ENCODE measurements at places on chromosomes 2 and 18.

DNA sequence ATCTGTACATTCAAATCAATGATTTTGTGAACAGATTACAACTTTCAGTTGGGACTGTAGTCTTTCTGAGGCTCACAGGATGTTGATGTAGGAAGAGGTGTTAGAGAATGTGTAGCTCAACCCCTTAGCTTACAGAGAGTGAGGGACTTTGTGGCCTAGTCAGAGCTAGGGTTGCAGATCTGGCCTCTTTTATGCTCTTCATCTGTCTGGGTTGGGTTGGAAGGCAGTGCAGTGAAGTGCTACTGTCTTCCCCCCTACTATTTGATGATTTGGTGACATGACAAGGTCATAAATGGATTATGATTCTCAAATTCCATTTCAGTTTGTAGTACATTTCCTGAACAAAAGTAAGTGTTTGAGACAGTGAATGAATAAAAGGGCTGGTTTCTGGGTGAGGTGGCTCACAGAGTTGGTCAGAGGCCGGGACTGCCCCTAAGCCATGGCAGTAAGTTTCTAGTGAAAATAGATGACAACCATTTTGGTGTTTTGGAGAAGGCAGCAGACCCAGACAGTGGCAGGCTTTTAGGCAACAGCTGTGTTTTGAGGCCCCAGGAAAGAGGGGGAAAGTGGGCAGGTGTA is 21.6 kb downstream of the MAP4K4 start:
- no peak for DNase-seq

- no peak for DNase-seq
Measured at GRCh38 chr2:11102956-11103860, 52.1 kb upstream of the SLC66A3 start.

DNA sequence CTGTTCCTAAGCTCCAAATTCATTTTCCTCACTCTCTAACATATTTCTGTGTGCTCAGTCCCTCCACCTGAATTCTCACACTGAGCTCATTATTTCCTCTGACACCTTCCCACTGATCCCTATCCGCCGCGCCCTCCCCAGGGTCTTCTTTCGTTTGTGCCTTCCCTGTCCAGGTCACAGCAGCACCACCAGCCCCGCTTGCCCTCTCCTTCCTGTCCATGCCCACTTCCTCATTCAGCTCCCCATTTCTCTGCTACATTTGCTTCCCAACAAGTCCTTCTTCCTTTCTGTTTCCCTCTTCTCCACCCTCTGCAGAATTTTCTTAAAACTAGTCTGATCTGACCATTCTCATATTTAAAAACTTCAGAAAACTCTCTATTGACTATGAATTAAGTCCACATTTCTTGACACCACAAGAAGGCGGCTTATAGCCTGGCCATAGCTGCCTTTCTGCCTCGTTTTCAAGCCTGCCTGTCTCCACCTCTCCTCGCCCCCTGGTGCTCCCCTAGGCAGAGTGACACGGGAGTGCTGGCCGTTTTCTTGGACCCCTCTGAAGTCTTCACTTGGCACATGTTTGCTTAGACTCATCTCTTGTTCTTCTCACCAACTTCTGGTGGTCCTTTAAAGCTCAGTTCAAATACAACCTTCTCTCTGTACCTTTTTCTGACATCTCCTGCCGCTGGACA is 138.7 kb upstream of the BOD1L2 start:
- DNase-seq, result no peak

- no peak for DNase-seq
Measured at GRCh38 chr2:139478165-139478914, 698.1 kb upstream of the NXPH2 start.

DNA sequence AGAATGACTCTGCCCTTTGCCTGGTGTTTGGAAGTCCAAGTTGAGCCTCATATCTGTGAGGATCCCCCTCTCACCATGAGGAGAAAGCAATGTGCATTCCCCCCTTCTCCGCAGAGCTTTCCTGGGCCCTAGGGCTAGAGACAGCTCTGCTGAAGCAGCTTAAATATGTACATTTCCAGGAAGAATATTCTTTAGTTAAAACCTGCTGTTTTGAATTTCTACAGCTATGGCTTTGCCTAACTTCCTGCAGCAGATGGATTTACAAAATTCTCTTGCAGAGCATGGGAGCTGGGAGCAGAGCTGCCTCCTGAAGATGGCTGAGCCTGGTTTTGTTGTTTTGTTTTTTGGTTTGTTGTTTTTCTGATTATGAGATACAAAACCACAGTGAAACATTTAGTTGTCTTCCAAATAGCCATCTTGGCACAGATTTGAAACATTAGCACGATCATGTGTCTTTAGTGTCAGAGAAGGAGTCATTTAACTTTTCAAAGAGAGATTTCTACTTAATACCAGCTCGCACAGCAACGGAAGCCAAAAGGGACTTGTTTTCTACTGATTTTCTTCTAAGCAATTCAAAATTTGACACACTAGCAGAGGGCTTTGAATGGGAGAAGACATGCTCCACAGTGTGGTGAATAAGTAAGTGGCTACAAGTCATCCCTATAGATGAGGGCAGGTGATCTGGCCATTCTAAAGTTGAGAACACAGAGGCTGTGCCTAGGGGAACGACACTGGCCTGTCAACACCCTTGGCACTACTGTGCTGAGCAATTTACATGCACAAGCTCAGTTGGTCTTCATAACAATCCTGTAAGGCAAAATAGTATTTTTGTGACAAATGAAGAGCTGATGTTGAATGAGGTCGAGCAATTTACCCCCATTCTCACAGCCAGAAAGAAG is 222.6 kb downstream of the MREG start:
- DNase-seq, result no peak

DNA sequence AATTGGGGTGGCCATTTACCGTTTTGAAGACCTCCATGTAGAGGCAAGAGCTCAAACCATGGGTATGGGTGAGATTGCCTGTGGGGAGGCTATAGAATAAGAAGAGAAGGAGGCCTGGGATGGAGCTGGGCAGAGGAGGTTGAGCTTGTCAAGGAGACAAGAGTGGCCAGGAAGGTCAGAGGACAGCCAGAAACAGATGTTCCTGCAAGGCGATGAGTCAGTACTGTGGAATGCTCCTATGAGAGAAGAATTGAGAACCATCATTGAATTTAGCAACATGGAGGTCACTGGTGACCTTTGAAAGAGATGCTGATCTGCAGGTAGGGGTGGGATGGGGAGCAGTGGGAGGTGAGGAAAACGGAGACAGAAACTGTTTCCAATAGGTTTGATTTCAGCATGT is 3.5 kb downstream of the ACSL3 start:
- DNase-seq, result no peak
